ENCODE measurements at places on chromosomes 12 and 14.

GRCh38 chr12:130917607-130918006 is 36.1 kb upstream of the ADGRD1 start:
- peaks cover 2% of the 10 kb centered on the region for H3K4me1 ChIP-seq
- H3K36me3 ChIP-seq, result no peaks in the 10 kb centered on the region
- no peak overlapping the region for H3K4me3 ChIP-seq
- no peak for DNase-seq

- H3K27me3 ChIP-seq, result no peaks in the 10 kb centered on the region
- no peak overlapping the region for H3K4me3 ChIP-seq
- H3K4me1 ChIP-seq, result 0 out of 2 replicates have a peak, but pooled peaks cover 2% of the 10 kb centered on the region
These were observed 57.2 kb upstream of the FICD start for GRCh38 chr12:108457734-108458361.

GRCh38 chr12:88501972-88502938 is 78.0 kb downstream of the KITLG start:
- no peaks in the 10 kb centered on the region for H3K36me3 ChIP-seq
- no peak overlapping the region for H3K27ac ChIP-seq
- H3K27me3 ChIP-seq, result no peaks in the 10 kb centered on the region
- DNase-seq, result no peak
- H3K4me3 ChIP-seq, result no peak overlapping the region
- no peaks in the 10 kb centered on the region for H3K4me1 ChIP-seq

DNA sequence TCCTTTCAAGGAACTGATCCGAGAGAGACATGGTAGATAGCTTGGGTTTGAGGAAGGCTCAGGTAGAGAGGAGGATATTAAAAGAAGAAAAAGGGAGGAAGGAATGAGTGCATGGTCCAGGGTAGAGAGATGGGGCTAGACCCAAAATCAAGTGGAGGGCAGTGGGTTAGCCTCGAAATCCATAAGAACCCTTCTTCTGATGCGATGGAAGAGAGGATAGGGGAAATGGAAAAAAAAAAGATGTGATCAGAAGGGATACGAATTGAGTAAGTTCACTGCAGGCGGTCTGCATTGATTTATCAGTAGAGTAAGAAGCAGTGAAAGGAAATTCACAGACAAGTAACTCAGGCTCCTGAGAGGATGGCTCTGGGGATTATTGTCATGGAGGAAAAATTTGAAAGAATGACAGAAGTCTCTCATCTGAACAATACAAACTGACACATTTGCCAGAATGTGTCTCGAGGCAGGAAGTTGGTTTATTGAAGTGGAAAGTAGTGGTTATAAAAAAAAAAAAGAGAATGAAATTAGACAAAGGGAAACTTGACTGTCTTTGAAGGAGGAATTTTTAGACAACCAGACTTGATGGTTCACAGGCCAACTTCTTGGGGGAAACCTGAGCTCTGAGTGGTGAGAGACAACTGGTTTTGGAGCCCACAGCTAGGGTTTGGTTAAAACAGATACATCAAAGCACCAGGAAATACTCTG is 10.2 kb downstream of the PPFIBP1 start:
- H3K4me3 ChIP-seq, result no peak overlapping the region
- no peak overlapping the region for H3K27ac ChIP-seq
- H3K27me3 ChIP-seq, result no peaks in the 10 kb centered on the region
- DNase-seq, result no peak

DNA sequence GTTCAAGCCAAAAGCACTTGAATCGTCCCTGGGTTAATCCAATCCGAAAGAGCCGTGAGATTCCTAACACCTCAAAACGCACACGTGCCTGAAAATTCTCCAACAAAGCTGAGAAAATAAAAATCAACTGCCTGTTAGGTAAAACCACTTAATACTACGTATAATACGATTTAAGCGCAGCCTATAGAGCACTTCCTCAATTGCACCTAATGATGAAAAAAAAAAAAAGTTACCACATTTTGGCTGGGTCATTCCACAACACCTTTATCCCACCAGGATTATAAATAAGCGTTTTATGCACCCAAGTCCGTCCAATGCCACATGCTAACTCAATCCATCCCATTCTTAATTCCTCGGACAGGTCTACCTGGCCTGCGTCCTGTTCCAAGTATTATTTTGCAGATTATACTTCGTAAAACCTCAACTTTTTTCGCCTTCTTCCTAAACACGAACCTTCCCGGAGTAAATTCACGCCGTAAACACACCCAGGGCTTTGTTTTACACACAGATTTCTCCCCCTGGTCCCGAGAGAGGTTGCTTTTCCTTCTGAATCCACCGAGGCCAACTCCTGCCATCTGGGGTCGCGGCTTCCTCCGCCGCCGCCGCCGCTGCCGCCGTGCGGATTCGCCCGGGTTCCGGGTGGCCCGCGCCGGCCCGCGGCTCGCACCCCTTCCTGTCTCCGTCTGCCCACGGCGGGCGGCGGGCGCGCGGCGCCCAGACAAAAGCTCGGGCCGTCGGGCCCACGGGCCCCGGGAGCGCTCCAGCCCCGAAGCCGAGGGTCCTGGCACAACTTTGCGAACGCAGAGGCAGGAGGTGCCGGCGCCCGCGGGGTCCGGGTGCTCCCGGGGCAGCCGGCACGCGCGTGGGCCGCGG is 66.2 kb downstream of the RNF34 start:
- H3K36me3 ChIP-seq, result peaks cover 6% of the 10 kb centered on the region
- peak overlapping the region; percentile 81 for H3K4me3 ChIP-seq
- no peak overlapping the region for H3K27ac ChIP-seq
- H3K4me1 ChIP-seq, result peaks cover 5% of the 10 kb centered on the region

All from H9 (cell line).